ENCODE measurements at places on chromosomes 6 and 20.

DNA sequence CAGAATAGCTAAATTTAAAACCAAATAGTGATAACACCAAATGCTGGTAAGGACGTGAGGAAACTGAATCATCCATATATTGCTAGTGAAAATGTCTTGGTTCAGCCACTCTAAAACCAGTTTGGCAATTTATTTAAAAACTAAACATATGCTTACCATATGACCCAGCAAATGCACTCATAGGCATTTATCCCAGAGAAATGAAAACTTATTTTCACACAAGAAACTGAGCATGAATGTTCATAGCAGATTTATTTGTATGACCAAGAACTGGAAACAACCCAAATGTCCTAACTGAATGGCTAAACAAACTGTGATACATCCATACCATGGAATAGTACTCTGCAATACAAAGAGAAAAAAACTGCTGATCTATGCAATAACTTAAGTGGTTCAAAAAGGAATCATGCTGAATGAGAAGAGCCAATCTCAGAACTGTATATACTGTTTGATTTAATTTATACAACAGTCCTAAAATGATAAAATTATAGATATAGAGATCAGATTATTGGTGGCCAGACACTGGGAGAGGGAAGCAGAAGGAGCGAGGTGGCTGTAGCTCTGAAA lies 115.6 kb upstream of the ADGRF1 start:
- no peak for DNase-seq

GRCh38 chr6:114419175-114419574 lies 76.4 kb upstream of the HS3ST5 start:
- no peak for DNase-seq

- DNase-seq, result no peak
Observed at GRCh38 chr6:136695412-136695811, 96.9 kb downstream of the MAP3K5 start.

DNA sequence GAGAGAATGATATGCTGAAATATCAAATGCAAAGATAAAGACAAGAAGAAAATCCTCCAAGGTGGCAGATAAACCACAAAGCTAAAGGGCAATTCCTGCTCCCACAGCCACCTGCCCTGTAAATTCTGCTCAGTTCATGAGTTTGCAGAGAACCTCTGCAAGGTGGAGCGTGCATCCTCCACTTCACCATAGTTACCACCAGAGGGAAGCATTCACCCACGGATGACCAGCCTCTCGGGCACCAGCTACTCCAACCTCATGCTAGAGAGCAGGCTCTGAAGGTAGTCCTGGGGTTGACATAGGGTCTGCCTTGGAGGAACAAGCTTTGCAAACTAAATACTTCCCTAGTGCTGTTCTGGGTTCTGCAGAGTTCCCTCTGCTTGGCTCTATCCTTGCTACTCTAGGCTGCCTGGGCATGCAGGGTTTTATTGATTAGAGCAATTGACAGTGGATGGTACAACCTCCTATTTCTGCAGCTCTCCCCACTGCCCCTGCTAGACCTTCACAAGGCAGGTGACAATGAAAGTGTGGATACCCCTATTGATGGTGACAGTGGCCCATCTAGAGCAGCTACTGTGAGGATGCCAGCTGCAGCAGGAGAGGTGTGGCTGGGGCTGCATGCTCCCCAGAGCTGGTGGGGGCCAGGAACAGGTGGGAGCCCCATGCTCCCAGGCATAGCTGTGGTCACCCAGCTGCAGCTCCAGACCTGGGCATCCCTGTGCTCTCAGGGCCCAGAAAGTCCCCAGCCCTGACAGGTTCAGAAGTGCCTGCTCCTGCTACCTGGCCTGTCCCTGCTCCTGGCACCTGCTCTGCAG lies 51.1 kb downstream of the GGTLC1 start:
- DNase-seq, result peak; percentile 36

- DNase-seq, result no peak
Observed at GRCh38 chr20:48531505-48531904, 296.3 kb downstream of the PREX1 start.

DNA sequence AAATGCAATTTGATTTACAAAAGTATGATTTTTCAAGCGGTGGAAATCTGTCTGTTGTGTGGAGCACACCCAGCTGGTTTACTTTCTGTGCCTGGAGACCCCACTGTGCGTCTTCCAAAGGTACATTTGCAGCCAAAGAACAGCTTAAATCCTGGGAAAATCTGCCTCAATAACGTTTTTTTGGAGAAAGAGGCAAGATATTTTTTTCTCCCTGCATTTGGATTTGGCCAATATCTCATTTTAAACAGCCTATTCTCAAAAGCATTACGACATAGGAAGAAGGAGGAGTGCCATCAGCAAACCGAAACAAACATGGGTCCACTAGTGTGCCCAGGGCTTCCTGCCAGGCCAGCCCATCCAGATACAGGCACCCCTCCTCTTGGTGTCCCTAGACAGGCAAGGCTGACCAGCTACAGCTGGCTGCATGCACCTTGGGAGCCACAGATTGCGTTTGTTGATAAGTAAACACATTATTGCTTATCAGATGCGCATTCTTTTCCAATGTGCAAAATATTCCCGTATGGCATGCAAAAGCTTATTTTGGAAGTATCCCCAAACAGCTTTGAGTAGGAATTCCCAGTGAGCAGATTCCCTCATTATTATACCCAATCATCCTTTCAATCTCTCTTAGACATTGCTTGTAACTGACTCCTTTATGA lies 184.5 kb upstream of the MARCKS start:
- DNase-seq, result peak; percentile 33

GRCh38 chr6:112680091-112680490 lies 333.0 kb downstream of the RFPL4B start:
- DNase-seq, result no peak

GRCh38 chr6:162819284-162819683 lies 91.5 kb downstream of the PACRG start:
- DNase-seq, result no peak

GRCh38 chr6:23940466-23940865 lies 185.5 kb upstream of the NRSN1 start:
- no peak for DNase-seq

DNA sequence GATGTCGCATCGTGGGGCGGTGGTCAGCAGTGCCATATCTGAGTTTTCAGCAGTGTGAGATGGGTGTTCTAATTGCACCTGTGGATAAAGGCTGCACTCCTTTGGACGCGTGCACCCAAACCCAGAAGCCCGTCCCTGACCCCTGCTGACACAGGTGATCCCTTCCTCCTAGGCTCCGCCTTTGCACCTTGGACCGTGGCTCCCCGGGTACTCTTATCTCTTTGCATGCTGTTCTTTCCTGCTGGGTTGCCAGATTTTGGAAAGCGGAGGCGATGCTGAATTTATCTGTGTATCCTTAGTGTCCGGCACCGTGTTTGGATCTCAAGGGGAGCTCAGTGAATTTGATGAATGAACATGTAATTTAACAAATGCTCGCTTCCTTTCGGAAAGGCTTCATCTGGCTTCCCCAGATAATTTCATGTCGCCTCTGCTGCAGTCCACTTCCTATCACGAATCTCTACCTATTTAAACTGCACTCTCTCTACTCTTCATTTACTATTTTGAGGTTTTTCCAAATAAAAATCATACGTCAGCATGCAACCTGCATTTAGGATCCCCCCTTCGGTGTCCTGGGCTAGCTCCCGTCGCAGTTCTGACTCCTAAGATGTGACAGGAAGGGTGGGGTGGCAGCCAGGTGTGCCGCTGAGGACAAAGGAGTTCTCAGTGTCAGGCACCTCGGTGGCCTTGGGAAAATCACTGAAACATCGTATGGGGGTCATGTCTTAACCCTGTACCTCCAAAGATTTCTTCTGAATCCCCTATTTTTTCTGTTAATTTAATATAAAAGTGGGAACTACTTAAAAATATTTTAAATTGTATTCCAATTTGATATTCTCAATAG lies 753 bp upstream of the PERP start:
- DNase-seq, result no peak
